ENCODE measurements at places on chromosomes 5 and 9. TPM values are rescaled to one million over a fixed set of nuclear protein-coding genes. Genes with fewer than 3 reads are reported as not detected.

Gene BARHL1
- not detected for polyA plus RNA-seq

Gene ATP10B
- polyA plus RNA-seq: not detected

Gene IL13
- not detected for polyA plus RNA-seq

DNA sequence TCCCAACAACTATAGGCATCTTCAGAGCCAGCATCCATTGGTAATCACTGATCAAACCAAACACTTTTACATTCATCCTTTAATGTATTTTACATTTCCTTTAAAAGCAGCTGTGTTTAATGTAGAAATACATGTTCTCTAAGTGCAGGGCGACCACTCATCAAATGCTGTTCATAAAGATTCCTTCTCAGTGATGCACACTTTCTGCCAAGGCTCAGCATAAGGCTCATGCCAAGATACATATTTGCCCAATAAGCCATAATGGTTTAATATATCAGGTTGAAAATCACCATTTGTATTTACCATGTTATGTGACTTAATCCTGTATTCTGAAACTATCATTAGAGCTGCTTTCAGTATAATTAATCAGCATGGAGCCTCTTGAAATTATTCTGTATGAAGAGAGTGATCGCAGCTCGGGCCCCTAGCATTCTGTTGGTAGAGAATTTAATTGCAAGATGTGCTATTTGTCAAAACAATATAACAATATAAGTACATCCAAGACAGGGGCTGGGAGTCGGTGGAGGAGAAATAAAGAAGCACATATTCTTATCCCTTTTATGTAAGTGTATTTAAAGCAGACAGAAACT, 267.5 kb downstream of the EBF1 start:
- DNase-seq: no peak

GRCh38 chr5:9892696-9893095, 262.5 kb upstream of the TAS2R1 start:
- no peak for DNase-seq

DNA sequence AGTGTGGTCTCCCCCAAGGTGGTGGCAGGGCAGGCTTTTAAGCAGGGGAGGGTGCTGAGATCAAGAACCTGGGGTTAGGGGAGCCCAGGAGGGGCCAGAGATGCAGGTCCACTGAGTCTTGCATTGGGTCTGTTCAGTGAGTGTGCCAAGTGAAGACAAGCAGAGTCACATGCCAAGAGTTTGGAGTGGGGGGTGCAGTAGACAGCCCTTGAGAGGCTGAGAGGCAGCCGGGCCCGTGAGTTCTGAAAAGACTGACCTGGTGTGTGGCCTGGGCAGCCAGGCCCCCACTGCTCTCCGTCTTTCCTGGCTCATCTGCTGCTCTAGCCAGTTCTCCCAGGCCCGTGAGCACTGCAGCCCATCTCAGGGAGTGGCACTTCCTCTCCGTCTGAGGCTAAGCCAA, 120.0 kb downstream of the DAB2IP start:
- no peak for DNase-seq

DNA sequence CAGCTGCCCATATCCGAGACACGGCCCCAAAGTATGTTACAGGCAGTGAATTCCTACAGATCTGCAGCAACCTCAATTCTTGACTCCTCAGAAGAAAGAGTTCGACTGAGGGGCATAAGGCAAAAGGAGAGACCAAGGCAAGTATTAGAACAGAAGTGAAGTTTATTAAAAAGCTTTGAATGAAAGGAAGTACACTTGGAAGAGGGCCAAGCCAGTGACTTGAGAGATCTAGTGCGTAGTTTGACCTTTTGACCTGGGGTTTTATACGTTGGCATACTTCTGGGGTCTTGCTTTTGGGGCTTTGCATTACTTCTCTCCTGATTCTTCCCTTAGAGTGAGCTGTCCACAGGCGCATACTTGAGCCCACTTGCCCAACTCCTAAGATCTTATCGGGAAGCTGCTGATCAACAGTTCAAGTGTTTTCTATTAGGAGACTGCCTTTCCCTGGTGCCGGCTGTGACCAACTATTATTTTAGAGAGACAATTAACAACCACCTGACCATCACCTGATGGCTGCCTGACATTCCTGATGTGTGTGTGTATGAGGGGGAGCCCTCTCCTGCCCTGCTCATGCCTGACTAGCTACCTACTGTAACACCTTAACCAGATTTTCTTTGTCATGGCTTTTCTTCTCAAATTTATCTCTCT, 1.5 kb upstream of the DEPDC1B start:
- DNase-seq: peak; percentile 68

DNA sequence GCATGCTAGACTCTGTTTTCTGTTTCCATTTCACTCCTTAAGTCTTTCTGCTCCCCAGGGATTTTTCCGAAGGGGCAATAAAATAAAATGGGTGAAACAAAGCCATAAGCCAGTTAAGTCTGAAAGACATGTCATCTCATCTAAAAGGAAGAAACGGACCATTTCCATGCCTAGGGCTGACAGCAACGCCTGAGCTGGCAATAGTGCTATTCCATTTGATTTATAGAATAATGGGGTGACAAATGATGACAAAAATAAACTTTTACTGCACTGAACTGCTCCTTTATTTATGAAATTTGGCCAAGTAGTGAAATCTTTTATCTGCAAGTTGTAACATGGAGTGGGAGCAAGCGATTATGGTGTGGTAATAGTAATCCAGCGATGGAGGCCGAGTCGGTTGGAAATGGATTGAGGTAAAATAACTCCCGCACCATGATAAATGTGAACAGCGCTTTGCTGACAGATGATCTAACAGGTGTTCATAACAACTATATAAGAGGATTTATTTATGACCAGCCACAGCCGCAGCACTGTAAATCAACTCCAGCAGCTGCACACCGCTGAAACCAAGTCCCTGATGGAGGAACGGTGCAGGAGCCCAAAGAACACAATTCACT, 219.8 kb upstream of the TBCA start:
- DNase-seq: no peak

DNA sequence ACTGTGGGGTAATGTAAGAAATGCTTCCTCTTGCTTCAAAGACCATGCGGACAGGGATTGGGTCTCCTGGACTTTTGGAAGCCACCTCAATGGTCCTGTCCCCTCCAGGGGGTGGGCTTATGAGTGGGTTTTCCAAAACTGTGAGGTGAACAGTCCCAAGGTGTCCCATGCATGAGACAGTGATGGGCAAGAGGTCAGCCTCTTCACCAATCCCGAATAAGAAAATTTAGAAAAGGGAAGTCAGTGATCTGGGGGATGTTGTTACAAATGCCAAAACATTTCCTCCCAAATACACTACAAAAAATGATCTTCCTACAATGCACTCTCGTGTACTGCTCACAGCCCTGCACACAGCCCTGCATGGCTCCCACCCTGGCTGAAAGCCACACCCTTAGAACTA, 215.7 kb upstream of the TBC1D2 start:
- no peak for DNase-seq

- DNase-seq: no peak
Observed at GRCh38 chr9:89455356-89455824, 42.5 kb downstream of the SEMA4D start.

- DNase-seq: no peak
Observed at GRCh38 chr5:179149278-179149677, 89.1 kb downstream of the ZNF354C start.

DNA sequence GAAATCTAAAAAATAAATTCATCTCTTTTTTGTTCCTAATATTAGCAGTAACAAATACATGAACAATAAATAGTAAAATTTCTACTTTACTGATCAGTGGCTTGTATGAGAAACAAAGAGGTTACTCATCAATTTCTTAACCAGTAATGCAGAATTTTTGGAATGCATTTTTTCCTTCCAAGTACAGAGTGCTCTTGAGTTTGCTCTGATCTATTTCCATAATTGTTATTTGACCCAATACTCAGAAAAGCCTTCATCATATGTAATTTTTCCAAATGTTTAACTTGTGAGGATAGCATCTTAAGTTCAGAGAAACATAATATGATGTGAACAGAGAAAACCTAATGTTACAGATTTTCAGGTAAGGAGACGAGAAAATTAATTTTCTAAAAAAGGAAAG, 47.3 kb downstream of the FBN2 start:
- no peak for DNase-seq

GRCh38 chr5:33631786-33632185, 191.0 kb downstream of the TARS1 start:
- DNase-seq: peak; percentile 51

- DNase-seq: peak; percentile 75
Observed at GRCh38 chr9:2356041-2356790, 265.4 kb upstream of the VLDLR start.

Data from mammary epithelial cell (primary cell).